Esophagus squamous epithelium (tissue), 5 donors: ENCODE measurements at places on chromosomes 7 and 10. TPM values are rescaled to one million over a fixed set of nuclear protein-coding genes. Genes with fewer than 3 reads are reported as not detected.

DNA sequence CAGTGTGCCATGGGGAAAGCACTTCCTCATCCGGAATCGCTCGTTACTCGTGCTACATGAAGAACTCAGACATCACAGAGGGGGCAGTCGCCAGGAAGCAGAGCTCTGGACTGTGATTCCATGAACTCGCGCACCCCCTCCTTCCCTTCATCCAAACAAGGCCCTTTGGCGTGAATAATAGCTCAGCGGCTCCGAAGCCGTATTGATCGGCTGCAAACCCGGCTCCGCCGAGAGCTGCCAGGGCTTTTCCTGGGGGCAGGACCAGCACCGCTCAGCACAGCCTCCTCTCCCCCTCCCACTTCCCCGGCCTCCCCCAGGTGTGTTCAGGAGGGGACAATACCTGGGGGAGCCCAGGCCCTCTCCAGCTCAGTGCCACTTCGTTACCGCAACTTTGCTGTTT, 129.0 kb upstream of the TCF7L2 start:
- H3K4me1 ChIP-seq, result peaks cover 1% of the 10 kb centered on the region
- DNase-seq, result no peak
- no peaks in the 10 kb centered on the region for H3K27me3 ChIP-seq
- no peak overlapping the region for H3K27ac ChIP-seq

ITPRID1 gene
- 1.00 TPM for total RNA-seq

GRCh38 chr7:156840134-156840533, 52.8 kb downstream of the LMBR1 start:
- no peak overlapping the region for H3K4me3 ChIP-seq
- no peak overlapping the region for H3K27ac ChIP-seq

DNA sequence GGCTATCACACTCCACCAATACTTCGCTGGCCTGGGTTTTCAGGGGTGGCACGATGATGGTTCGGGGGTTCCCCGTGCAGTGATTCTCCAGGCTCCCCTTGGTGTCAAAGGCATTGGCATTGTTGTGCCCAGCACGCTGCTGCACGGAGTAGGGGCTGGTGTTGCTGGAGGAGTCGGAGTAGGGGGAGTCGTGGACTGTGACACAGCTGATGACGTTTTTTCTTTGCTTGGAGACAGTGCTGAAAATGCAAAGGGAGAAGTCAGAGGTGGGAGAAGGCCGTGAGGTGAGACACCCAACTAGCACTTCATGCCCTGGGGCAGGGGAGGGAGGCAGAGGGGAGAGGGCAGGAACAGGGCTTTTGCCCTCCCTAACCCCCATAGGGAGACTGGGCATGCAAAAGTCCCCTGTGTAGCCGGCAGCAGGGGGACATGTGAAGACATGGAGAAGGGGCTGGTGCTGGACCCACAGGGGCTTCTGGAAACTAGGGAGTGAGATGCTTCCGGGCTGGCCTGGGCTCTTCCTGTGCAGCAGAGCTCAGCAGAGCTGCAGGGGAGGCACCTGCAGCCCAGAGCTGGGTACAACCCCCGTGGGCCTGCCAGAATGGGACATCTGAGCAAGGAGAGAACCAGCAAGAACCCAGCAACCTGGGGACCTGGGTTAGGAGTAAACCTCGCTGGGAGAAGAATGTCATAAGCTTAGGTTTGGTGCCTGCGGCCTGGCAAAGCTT, 60.5 kb downstream of the CLEC2L start:
- H3K27ac ChIP-seq, result no peak overlapping the region
- H3K4me1 ChIP-seq, result no peaks in the 10 kb centered on the region
- H3K36me3 ChIP-seq, result peaks cover 35% of the 10 kb centered on the region
- H3K4me3 ChIP-seq, result no peak overlapping the region

CPA5 gene
- not detected for total RNA-seq

DNA sequence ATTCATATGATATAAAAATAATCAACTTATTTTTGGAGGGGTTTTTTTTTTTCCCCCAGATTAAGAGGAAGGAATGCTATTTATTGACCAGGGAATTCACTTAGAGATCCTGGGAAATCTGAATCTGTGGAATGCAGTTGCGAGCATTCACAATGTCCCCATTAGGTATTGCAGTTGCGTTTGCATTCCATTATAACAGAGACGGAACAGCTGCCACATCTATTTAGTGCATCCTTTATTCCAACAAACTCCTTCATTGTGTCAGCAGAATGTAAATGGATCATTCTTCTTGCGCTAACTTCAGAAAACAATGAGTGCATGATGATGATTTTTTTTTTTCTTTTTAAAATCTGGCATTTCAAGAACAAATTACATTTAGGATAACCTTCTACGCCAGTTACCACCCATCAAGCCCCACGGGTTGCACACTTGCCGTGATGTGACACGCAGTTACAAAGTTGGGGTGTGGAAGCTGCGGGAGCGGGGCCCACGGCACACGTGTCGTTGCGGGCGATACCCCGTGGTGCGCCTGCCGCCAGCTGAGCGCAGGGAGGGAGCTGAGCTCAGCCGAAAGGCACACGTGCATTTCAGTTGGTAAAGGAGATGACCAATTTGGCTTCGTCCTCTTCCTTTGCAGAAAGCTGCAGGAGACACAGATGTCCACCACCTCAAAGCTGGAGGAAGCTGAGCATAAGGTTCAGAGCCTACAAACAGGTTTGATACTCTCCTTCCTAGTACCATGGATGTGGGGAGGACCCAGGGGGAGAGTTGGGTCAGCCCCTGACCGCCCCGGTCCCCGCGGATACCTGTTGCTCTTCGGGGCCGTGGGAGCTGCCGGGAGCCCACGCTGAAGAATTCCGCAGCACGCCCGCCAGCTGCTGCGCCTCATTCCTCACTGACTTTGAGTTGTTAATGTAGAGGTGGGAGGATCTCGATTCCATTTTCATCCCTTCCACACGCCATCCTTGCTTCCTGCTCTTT, 175.3 kb upstream of the SH2B2 start:
- H3K27ac ChIP-seq, result no peak overlapping the region
- H3K4me1 ChIP-seq, result no peaks in the 10 kb centered on the region
- H3K4me3 ChIP-seq, result no peak overlapping the region
- no peak for DNase-seq
- peaks cover 4% of the 10 kb centered on the region for H3K36me3 ChIP-seq
- H3K27me3 ChIP-seq, result no peaks in the 10 kb centered on the region

KBTBD2 gene
- total RNA-seq, result 13.3 TPM

DNA sequence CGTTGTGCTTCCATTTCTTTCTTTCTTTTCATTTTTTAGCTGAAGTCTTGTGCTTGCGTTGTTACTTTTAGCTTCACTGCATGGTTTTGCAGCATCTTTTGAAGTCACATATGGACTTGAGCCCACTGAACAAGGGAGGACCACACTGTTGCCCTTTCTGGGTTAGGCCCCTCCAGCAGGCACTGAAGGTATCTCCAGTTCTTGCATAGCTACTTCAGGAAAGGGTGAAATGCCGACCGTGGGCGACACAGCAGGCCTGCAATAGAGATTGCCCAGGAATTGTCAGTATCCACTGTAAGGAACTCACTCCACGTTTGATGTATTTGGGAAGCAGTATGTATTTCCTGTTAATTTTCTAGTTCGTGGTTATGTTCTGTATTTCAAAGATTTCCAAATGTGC, 85.1 kb downstream of the WDR37 start:
- H3K27me3 ChIP-seq, result no peaks in the 10 kb centered on the region
- H3K36me3 ChIP-seq, result no peaks in the 10 kb centered on the region
- H3K4me1 ChIP-seq, result no peaks in the 10 kb centered on the region
- DNase-seq, result no peak
- H3K27ac ChIP-seq, result no peak overlapping the region
- H3K4me3 ChIP-seq, result no peak overlapping the region

DNA sequence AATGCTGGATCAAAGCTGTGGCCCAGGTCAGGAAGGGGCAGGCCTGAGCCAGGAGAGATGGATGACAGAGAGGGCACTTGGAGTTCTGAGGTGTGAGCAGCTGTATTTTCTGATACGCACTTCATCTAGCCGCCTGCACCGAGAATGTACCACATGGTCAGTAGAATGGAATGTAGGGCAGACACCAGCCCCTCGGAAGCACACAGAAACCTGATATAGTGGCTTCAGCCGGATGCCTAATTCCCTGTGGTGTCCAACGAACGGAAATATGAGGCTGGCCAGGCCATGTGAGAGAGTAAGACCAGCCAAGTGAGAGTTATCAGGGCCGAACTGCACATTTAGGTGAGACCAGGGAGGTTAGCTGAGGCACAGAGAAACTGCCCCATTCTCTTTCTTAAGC, 46.7 kb upstream of the PLCE1 start:
- no peaks in the 10 kb centered on the region for H3K36me3 ChIP-seq
- no peaks in the 10 kb centered on the region for H3K4me1 ChIP-seq
- no peak overlapping the region for H3K4me3 ChIP-seq
- H3K27me3 ChIP-seq, result no peaks in the 10 kb centered on the region
- no peak overlapping the region for H3K27ac ChIP-seq
- DNase-seq, result no peak

ADK gene
- total RNA-seq, result 78.4 TPM
